ENCODE measurements at places on chromosomes 2 and 18.
A peak's percentile ranks its signal among the peaks of the same experiment; 100 is the strongest.

DNA sequence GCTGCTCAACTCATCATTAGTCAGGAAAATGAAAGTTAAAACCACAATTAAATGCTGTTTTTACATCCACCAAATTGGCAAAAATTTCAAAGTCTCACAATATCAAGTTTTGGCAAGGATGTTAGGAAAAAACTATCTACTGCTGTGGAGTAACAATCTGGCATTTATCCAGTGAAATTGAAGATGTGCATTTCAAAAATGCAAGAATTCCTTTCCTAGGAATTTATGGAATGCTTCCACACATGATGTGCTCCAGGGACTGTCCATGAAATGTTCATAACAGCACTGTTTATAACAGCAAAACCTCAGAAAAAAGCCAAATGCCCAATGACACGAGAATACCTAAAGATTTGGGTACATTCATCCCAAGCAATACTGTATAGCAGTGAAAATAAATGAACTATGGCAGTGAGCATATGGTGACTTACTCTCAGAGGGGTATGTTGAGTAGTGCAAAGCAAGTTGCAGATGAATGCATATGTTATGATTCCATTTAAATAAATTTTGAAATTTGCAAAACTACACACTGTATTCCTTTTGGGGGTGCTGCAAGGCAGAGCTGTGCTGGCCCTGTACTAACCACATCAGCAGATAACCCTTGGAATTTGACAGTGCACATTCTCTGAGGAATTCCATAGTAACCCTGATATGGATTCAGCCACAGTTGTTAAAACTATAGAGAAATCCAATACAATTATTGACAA, 41.3 kb upstream of the GYPC start:
- DNase-seq = no peak

GRCh38 chr18:63299837-63300745, 19.5 kb downstream of the BCL2 start:
- DNase-seq = no peak

DNA sequence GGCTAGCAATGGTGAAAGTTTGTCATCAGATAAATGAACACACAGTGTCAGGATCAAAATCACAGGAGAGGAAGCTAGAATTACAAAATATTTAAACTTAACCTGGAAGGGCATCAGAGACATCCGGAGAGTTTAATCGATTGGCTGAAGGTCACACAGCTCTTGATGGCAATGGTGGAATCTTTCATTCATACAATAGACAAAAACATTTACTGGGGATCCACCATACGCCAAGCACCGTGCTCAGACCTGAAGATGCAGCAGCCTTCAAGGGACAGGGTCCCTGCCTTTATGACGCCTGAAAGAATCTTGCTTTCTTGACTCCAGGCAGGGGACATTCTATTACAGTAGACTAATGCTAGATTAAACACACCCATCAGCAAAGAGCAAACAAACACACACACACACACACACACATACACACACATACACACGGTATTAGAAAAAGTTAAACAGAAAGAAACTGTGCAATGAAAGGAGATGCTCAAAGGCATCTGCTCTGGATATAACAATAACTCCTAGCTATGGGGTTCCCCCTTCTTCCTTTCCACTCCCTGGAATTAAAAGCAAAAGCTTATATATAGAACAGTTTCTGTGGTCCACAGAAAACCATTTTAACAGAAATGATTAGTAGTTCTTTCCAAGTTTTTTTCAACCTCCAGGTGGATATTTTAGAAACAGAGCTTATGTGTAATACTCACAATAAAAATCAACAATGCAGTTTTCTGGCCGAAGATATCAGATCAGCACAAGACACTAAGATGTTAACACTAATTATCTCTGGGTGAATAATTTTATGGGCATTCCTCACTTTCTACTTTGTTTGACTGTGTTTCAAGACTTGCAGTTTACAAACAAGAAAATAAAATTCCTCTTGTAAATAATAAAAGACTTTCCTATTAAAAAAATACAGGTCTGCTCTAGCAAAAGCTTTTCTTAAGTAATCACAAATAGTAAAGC, 151.7 kb downstream of the ANKRD44 start:
- DNase-seq = no peak

GRCh38 chr2:208492069-208492468, 85.5 kb downstream of the PTH2R start:
- DNase-seq = no peak

DNA sequence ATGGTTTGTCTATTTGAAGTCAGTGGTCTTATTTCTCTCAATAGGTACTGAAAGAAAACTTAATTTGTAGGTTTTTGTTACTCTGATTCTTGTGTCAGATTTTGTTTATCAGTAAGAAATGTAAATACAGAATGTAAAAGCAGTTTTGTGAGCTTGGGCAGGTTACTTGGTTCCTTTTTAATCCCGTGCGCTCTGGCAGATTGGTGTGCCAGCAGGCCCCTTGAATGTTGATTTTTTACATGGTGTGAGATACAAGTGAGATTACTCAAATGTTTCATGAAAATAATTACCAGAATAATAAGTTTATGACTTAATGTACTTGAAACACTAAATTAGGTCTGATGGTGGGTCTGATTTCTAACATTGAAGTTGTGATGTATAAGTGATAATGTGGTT, 13.4 kb downstream of the HNRNPA3 start:
- DNase-seq = no peak

- DNase-seq = no peak
These were observed 157.2 kb upstream of the SLC1A4 start for GRCh38 chr2:64831977-64832328.

GRCh38 chr2:100272841-100273329, 49.4 kb downstream of the LONRF2 start:
- no peak for DNase-seq

- DNase-seq = no peak
These were observed 250.9 kb downstream of the ICOS start for GRCh38 chr2:204187229-204188083.

DNA sequence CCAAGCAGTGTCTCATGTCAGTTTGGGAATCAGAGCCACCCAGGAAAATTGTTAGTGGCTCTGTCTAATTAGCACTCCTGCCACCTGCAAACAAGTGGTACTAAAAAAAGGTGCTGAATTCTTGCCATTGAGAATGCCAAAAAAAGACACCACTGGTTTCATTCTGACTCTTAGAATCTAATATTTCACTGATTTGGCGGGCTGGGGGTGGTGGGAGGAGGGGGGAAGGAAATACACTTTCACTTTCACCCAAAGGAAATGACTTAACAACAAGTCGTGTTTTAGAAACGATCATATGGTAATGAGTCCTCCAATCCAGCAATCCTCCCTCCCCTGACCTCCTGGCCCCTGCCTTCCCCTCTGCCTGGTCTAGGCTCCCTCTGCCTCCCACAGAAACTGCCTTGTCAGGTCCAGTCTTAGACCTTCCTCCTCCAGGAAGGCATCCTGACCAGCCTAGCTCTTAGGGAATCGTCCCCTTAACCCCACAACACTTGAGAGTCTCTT, 4.4 kb upstream of the KLHL29 start:
- no peak for DNase-seq

DNA sequence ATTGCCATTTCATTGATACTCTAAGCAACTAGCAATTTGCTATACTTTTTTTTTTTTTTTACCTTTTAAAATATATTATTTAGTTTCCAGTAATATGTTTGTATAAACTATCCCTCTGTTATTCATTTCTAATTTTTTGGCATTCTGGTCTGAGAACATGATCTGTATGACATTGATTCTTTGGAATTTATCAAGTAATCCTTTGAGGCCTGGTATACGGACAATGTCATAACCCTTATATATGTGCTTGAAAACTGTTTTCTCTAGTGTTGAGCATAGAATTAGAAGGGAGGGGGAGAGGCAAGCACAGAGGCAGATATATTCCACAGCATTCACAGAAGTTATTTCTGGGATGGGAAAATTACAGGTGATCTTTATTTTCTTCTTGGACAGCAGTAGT, 48.2 kb upstream of the POLE4 start:
- no peak for DNase-seq

DNA sequence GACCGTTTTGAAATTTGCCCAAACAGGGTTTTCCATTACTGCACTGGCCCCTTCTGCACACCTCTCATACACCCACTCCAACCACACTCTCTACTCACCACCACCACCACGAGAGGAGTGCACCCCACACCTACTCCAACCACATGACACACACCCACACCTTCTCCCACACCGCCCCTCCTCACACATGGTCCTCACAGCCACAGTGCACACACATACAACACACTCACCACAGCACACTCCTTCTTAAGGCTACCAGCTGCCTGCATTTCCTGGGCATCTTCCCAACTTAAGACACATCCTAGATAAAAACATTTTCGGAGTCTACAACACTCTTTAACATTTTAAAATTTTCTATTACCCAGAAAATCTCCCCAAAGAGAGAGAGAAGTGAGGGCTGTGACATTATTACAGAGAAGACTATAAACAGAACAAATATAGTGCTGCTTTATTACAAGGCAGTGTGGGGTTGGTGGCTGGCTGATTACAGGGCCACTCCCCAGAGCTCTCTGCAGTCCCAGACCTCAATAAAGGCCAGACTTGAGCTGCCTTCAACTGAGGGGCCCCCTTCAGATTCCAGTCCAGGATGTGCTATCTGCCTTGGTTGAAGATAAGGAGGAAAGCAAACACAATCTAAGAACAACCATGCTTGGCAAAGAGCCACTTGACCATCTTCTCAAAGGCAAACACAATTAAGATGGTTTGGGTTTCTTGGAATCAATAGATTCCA, 36.1 kb downstream of the NHEJ1 start:
- DNase-seq = no peak

DNA sequence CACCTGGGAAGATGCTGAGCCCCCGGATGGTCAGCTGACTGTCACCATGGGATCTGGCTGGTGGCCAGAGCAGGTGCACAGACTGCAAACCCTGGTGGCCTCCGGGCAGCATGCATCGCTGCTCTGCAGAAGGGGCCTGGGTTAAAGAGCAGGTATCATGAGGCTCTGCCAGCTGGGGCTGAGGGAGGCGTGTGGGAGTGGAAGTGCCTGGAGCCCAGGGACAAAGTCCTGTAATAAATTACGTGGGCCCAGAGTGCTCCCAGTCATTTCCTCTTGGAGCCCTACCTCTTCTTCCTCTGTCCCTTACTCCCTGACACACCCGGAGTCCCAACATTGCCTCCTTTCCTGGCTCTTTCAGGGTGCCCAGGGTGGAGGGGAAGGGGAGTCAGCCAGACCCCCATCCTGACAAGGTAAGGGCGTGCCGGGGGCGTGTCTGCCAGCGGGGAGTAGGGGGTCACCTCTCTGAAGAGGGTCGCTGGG, at the start of gene MYO7B:
MYO7B (plus strand) TSS at position 262 of the 480 bp plus-strand sequence. CDS start 24,040 bp downstream, outside the sequence.
- DNase-seq = peak; percentile 7

DNA sequence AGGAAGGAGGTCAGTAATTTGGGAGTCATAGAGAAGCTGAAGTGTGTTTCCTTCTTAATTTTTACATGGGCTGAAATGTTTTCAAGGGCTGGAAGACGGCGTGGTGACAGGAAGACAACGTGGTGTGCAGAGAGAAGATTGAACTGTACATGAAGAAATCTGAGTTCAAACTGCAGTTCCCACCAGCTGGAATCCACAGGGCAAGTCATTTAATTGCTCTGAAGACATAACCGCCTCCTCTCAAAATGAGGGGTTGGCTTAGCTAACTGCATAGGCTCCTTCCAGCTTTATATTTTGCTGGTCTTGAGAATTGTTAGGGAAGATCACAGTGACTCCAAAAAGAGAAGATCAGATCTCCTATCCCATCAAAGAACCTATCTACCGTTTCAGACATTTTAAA, 103.9 kb downstream of the SLC8A1 start:
- no peak for DNase-seq

DNA sequence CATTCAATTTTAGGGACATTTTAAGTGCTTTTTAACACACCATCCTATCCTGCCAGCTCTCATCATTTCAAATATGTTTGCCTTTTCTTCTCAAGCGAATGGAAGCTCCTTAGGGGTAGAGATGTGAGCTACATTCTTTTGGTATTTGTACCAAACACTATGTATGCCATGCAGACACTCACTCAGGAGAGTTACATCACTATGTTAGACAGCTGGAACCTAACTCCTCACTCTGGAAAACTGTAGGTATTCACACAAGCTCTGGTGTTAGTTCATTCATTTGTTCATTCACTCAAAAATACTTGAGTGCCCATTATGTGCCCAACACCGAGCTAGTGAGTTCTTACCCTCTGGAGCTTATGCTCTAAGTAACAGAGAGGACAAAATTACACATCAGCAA, 26.4 kb upstream of the RNU4ATAC start:
- DNase-seq = no peak

Data from NCI-H1092 (cell line).